ENCODE measurements at places on chromosomes 3 and 15.

GRCh38 chr3:88691081-88691480 is 416.3 kb upstream of the EPHA3 start:
- ATAC-seq: no peak

DNA sequence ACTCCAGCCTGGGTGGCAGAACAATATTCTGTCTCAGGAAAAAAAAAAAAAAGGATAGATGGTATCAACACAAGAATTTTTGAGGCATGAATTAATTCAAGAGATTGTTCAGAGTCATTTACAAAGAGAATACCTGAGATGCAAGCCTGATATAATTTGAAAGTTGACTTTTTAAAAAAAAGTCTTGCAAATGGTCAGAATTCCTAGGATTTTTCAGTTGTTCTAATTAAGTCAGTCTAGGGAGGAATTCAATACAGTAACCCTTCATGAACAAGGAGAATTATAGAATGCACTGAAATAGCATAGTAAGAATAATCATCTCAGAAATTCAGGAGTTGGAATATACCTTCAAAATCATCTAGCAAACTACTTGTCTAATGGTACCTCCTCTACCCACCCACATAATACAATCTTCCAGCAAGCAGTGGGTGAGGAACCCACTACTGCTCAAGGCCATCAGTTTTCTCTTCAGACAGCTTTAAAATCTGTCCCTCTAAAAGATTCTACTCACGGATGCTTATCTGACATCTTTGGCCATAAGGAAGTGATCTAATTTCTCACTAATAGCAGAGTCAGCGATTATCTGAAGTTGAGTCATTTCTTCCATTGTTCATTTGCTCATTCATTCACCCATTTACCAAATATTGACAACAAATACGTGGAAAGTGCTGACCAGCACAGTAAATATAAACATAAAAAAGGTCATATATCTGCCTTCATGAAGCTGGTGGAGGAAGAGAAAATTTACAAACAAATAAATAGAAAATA is 159.6 kb downstream of the GREM1 start:
- ATAC-seq: no peak

DNA sequence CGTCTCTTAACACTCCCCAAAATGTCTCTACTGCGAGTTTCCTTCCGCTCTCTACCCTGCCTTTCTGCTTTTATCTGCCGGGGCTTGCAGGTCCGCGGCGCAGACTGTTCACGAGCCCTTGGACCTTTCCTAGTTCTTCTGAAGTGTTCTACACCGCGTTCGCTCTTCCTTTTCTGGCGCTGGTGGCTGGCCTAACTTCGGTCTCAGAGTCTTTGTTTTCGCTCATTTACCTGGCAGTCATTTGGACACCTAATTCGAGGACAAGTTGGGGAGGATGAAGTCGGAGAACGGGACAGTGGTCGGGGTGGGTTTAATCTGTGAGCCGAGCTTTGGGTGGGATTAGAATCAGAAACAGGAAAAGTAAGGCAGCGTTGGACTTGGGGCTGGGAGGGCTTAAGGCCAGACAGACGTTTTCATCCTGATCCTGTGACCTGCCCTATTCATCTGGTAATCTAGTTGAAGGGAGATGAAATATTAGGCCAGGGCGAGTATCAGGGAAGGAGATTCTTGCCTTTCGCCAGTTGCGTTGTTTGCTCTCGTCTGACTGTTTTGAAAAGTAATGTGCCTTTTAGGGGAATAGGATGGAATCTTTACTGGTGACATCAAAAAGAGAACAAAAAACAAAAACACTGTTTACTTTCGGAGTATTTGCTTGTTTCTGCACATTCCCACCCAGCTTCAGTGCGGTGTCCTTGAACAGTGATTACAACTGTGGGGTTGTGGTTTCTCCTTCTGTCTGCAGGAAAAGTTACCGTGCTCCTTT is 1.8 kb downstream of the DIPK2A start:
- no peak for ATAC-seq

GRCh38 chr3:64405211-64405835 is 180.1 kb upstream of the PRICKLE2 start:
- no peak for ATAC-seq

GRCh38 chr15:65147902-65148301 is 14.3 kb upstream of the PDCD7 start:
- ATAC-seq: no peak

GRCh38 chr3:46934498-46935167 is 41.9 kb downstream of the CCDC12 start:
- ATAC-seq: no peak

GRCh38 chr3:15271785-15272381 is 60.5 kb downstream of the SH3BP5 start:
- ATAC-seq: peak; percentile 59

- no peak for ATAC-seq
Observed at GRCh38 chr3:34225821-34226366, 427.5 kb downstream of the PDCD6IP start.

DNA sequence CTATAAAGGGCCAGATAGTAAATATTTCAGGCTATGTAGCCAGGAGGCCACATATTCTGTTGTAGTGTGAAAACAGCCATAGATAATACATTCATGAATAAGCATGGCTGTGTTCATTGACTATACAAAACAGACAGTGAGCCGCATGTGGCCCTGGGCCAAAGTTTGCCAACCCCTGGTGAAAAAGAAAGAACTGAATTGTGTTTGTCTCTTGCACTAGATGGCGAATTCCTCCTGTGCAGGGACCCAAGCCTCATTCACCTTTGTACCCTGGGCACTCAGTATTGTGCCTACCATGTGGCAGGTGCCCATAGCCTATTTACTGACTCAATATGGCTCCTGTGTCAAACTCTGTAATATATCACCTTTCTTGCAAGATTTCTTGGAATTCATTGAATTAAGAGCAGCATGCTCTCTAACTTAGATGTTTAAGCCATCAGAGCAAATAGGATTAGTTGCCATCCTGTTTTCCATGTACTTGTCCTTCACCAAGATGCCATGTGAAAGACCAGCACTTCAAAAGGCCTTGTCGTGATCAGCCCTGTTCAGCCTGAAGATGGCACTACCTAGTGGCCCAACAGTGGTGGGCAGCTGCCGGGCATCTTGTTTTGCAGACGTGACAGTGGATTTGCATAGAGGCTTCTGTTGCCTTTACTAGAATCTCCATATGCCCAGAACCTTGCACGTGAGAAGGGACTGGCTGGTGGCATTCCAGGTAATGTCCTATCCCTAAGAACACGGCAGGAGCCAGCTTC is 50.9 kb upstream of the CMTM7 start:
- ATAC-seq: no peak

- no peak for ATAC-seq
Observed at GRCh38 chr3:38121832-38122461, 15.0 kb downstream of the ACAA1 start.
